ENCODE measurements at places on chromosomes 13 and 19.

GRCh38 chr19:38233740-38234251 lies 9.8 kb upstream of the DPF1 start:
- peak; percentile 79 for DNase-seq

GRCh38 chr13:111475488-111475887 lies 155.0 kb downstream of the TEX29 start:
- no peak for DNase-seq

- no peak for DNase-seq
These were observed 6.2 kb downstream of the ERVK3-1 start for GRCh38 chr19:58311345-58311865.

DNA sequence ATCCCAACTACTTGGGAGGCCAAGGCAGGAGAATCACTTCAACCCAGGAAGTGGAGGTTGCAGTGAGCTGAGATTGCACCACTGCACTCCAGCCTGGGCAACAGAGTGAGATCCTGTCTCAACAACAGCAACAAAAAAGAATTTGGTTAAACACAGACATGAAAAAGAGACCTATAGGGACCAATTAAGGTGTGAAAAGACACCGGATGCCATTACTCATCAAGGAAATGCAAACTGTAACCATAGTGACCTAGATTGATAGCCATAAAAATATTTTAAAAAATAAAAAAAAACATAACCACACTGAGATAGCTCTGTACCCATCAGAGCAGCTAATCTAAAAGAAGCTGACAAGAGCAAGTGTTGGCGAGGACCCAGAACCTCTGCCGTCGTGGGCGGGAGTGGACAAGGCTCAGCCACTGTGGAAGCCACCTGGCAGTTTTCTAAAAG lies 37.1 kb upstream of the ISYNA1 start:
- DNase-seq: no peak

GRCh38 chr19:42197375-42197817 lies 20.1 kb downstream of the DEDD2 start:
- DNase-seq: no peak

DNA sequence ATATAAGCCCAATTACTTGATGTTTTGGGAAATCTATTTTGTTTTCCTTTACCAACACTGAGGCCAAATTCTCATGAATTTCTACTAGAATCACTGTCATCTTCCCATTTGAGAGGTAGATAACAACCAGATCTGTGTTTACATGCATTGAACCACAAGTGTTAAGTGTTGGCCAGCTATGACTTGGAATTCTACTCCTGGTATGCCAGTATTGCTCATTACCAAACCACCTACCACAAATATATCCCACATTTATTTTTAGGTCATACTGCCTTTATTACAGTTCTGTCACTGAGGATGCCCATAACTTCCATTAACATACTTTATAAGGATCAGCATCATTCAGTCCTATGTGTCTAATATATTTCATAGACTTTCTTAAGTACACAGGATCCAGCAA lies 328.9 kb downstream of the DIAPH3 start:
- DNase-seq: no peak

GRCh38 chr19:294341-294945 lies 3.2 kb upstream of the PLPP2 start:
- peak; percentile 45 for DNase-seq

- DNase-seq: peak; percentile 4
These were observed 242.2 kb upstream of the EDNRB start for GRCh38 chr13:78160793-78161192.

GRCh38 chr19:11699931-11700794 lies 38.6 kb downstream of the ZNF823 start:
- peak; percentile 61 for DNase-seq

DNA sequence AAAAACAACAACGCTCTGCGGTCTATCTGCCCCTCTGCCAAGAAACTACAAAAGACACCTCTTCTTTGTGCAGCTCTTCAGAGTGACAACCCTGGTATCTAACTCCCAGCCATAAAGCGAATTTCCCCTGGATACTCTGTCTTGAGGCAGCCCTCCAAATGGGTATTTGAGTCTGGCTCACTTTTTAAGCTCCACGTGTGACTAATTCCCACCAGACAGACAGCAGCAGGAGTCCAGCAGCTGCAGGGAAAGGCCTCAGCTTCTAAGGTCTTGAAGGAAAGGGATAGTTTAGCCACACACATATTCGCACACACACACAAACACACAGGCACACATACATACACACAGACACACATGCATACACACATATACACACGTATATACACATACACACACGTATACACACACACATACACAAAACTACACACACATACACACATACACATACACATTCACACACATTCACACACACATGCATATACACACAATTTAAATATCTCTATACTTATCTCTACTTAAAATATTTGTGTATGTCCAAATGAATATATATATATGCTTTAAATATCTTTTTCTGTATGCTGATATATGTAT lies 188.8 kb downstream of the TSHZ3 start:
- DNase-seq: no peak

- no peak for DNase-seq
These were observed at the start of gene KLK6 for GRCh38 chr19:50969413-50969760. TSS of gene KLK6 (minus strand) at chr19:50969591. CDS start at chr19:50968104, 1,487 bp downstream.

DNA sequence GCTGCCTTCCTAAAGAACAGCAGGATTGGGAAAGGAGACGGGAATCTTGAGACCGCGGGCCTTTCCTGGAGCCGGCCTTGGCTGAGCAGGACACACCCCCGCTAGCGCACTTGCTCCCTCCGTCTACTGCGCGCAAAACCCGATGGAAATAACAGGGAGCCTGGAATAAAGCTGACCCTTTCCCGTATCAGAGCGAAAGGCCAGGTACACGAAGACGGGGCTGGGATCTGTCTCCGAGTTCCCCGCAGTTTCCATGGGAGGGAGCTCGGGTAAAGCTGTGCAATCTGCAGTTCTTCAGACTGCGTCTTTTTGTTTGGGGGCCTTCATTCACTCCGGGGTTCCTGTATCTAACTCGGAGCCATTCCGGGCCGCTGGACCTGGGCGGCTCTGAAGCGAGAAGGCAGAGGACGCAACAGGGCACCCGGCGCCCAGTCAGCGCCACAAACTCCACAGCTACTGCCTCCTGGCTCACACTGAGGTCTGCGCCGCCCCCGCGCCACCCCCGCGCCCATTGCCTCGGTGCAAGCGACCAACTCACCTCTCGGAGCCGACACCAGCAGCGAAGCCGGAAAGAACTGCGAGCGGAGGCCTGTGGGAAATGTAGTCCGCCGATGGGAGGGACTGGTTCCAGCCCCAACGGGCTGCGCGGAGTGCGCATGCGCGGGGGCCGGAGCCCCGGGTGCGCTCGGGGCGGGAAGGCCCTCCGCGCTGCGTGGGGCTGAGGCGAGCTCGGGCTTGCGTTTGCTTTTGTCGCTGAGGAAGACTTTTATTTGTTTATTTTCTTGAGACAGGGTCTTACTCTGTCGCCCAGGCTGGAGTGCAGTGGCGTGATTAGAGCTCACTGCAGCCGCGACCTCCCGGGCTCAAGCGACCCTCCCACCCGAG lies at the start of gene ZFP14:
ZFP14 (minus strand) TSS at position 577 of the 885 bp plus-strand sequence. CDS start 11,309 bp downstream, outside the sequence.
- peak; percentile 97 for DNase-seq

DNA sequence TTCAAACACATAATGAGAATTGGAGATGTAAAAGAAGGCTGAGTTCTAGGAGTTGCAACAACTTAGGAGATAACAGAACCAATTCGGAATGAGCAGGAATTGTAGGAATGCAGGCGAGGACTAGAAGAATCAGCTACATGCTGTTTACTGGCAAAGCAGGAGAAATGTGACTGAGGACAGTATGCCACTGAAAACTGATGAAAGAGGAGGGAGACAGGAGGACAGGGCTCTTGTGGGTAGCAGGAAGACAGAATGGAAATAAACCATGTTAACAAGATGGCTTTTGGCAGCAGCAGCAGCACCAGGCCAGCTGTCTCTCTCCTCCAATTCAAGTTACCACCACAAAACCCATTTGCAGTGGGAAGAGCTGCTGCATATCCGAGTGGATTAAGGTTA lies 91.0 kb upstream of the SLC15A1 start:
- DNase-seq: no peak

GRCh38 chr19:2145831-2146241 lies 5.5 kb downstream of the AP3D1 start:
- DNase-seq: no peak

- DNase-seq: no peak
These were observed 8.3 kb downstream of the COL4A1 start for GRCh38 chr13:110298505-110299282.

DNA sequence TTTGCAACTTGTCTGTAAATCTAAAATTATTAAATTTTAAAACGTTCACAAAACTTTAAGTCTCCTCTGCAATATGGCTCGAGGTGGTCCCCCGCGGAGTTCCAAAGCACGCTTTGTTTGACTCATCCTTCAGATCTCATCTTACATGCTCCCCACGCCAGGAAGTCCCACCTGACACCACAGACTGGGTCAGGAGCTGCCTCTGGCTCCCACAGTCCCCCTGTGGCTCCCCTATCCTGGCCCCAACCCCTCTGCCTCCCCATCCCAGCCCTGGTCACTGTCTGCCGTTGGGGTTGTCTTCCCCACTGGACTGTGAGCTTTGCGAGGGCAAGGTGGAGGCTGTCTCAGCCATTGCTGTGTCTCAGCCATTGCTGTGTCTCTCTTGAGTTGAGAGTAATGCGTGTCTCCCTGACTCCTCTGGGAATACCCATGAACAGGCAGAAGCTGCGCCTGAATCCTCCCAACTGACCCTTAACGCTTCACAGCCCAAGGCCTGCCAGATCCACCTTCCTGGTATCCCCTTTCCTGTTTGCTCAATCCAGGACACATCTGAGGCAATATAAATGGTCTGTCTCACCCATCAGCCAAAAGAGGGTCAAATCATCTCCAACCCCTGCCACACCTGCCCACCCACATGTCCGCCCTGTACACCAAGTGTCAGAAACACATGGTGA lies 15.9 kb downstream of the DYRK1B start:
- DNase-seq: no peak

- DNase-seq: no peak
These were observed 2.6 kb downstream of the PLIN4 start for GRCh38 chr19:4515732-4516131.

- DNase-seq: no peak
These were observed 15.1 kb downstream of the IFT88 start for GRCh38 chr13:20582026-20582425.

- DNase-seq: no peak
These were observed 1.4 kb downstream of the PARP4 start for GRCh38 chr13:24511019-24511815.

DNA sequence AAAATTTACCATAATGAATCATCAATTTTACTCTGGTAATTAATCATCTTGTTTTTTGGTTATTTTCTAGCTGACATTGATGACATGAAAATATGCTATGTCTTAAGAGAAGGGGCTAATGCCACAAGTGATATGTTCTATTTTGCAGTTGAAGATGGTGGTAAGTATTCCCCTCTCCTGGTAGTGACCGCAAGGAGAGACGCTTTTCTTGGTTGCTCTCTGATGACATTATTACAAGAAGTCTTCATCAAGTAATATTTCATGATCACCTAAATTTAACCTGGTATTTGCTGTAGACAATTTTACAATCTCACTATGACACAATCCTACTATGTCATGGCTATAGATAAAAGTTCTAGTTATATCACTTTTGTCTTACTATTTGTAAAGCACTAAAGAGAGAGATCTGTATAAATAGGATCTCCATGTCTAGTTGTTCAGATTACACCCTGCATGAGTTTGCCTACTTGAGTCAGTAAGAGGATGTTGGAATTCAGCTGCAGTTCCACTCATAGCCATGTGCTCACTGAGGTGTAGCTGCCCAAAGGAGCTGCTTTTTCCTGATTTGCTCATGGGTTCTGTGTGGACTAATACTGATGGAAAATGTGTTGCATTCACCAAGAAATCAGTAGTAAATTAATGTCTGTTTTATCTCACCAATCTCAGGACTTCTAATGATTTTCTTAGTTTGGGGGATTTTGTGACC lies 10.9 kb downstream of the FREM2 start:
- peak; percentile 11 for DNase-seq

DNA sequence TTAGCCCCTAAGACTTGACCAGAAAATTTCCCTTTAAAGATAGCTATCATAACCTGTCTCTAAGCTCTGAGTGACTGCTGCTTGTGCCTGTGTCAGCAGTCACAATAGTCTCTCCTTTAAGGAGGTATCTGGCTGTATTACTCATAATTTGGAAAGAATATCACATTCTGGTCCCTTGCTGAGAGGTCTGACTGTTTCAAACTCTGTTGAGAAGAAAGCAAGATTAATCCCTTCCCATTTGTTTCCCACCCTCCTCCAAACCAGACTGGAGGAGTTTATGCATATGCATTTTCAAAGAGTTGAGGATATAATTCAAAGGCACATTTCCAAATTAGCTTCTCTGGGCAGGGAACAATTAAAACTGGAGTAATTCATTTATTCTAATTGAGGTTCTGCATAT lies 2.3 kb downstream of the HTR2A start:
- DNase-seq: no peak

- DNase-seq: peak; percentile 95
These were observed 807 bp downstream of the MISP3 start for GRCh38 chr19:14073261-14073924.

- DNase-seq: peak; percentile 90
These were observed 2.5 kb downstream of the KDM4B start for GRCh38 chr19:4971424-4971793.

DNA sequence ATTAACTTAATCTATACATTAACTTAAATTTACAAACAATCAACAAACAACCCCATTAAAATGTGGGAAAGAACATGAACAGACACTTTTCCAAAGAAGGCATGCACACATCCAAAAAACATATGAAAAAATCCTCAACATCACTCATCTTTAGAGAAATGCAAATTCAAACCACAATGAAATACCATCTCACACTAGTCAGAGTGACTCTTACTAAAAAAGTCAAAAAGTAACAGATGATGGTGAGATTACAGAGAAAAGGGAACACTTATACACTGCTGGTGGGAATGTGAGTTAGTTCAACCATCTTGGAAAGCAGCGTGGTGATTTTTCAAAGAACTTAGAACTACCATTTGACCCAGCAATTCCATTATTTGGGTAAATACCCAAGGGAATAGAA lies 759.2 kb upstream of the SLITRK1 start:
- DNase-seq: no peak

DNA sequence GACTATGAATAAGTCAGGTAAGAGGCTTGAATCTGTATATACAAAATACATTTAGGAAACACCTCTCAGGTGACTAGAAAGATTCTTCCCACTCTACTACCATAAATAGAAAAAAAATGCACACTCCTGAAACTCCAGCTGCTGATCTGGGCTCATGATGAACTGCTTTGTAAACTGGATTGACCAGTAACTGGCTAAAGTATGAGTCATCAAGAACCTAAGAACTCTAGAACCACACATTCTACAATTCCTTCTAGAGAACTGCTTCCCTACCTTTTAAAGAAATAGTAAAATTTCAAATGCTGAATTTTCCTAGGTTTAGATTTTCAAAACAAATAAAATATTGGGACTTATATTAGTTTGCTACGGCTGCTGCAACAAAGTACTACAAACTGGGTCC lies 55.2 kb downstream of the ELF1 start:
- no peak for DNase-seq

DNA sequence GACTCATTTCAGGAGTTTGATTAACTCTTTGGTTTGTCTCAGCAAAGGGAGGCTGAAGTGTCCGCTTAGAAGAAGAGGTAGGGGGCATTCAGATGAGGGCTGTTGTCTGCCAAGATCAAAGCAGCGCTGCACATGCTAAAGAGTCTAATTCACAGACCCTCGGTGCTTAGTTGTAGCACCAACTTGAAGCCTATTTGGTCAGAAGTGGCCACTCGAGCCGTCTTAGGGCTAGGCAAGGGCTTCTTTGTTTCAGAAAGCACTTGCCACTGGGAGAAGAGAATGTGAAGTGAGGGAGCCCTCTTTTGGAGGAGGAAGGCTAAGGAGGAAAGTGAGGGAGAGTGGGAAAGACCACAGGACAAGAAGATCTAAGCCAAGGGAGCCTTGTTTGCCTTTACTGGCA lies 313.4 kb upstream of the TMTC4 start:
- peak; percentile 3 for DNase-seq

- peak; percentile 13 for DNase-seq
These were observed 11.4 kb upstream of the PEPD start for GRCh38 chr19:33532859-33533460.
